ENCODE measurements at places on chromosomes 12 and 14.

DNA sequence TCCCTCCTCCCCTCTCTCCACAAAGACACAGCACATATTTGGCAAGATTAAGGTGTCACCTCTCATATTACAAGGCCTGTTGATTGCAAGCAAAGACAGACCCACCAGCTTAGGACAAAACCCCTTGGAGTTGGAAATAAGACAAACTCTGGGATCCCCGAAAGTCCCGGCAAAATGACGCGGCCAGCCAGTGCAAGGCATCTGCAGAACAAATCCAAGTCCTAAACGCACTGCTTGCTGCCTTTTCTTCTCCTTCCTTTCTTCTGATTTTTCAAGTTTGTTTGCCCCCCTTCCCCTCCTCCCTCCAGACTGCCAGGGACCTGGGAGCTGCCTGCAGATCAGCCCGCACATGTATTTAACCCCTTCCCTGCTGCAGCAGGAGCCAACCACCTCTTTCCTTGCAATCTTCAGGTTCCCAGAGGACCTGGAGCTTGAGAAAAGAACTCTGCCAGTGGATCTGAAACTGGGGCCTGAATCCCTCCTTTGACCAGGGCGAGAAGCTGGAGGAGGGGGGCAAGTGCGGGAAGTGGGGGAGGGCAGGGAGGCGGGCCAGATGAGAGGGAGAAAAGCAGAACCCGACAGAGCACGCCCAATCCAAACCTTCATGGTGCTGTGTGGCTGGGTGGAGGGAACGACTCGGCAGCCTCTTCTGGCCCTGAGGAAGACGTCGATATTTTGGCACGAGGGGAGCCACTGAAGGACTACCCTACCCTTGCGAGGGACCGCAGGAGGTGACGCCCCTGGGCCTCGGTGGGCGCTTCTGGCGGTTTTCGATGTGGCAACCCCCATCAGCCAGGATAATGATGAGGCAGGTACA, 2.0 kb upstream of the NTF3 start:
- DNase-seq: peak; percentile 54

GRCh38 chr12:4555804-4556203, 6.2 kb upstream of the DYRK4 start:
- no peak for DNase-seq

- no peak for DNase-seq
These were observed 11.8 kb upstream of the ATF1 start for GRCh38 chr12:50751948-50752721.

- no peak for DNase-seq
These were observed 5.8 kb downstream of the PHB2 start for GRCh38 chr12:6964605-6965025.

- DNase-seq: no peak
These were observed 18.1 kb downstream of the SUSD6 start for GRCh38 chr14:69629225-69630127.

GRCh38 chr12:15797818-15798217, 8.6 kb upstream of the EPS8 start:
- DNase-seq: no peak

DNA sequence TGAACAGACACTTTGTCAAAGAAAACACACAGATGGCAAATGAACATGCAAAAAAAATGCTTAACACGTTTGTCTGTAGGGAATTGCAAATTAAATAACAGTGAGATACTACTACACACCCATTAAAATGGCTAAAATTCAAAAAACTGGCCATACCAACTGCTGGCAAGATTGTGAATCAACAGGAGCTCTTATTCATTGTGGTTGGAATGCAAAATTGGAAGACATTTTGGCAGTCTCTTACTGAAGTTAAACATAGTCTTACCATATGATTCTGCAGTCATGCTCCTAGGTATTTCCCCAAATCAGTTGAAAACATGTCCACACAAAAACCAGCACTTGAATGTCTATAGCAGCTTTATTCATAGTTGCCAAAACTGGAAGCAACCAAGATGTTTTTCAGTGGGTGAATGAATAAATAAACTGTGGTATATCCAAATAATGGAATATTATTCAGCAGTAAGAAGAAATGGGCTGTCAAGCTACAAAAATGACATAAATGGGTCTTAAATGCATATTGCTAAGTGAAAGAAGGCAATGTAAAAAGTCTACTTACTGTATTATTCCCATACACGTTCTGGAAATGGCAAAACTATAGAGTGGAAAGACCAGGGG, 91.4 kb downstream of the PLEKHA5 start:
- DNase-seq: no peak

GRCh38 chr12:108454539-108455139, 60.4 kb upstream of the FICD start:
- DNase-seq: no peak

DNA sequence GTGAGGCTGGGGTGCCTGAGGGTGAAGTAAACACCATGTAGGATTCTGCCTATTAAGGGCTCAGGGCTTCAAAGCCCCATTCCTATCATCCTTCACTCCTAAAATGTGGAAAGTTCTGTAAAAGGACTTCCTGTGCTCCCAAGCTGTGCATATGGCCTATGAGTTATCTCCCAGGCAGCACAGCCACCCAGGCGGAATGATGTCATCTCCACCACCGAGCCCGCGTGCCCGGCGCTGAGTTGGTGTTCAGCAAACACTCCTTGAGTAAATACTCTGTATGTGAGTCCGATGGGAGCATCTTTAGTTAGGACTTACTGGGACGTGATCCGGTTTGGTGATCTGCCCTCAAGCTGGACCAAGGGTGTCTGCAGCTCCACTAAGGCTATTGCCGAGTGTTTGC, 437.3 kb downstream of the MED13L start:
- DNase-seq: no peak

- peak; percentile 52 for DNase-seq
These were observed 362.7 kb upstream of the SFSWAP start for GRCh38 chr12:131348231-131348630.

GRCh38 chr12:77995436-77996167, 164.9 kb downstream of the NAV3 start:
- DNase-seq: no peak

- no peak for DNase-seq
These were observed 4.7 kb downstream of the CLEC4D start for GRCh38 chr12:8517971-8518370.

DNA sequence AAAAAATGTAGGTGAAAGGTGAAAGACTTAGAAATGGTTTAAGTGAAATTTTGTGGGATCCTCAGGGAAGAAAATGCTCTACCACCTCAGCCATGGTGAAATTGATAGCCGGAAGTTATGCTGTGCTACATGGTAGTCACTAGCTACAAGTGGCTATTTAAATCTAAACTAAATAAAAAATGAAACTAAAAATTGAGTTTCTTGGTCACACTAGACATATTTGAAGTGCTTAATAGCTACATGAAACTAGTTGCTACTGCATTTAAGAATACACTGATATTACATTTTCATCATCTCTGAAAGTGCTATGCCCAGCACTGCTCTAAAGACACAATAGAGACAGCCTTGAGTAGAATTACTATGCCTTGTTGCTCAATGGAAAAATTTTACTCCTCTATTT, 10.3 kb upstream of the SLCO1B3 start:
- no peak for DNase-seq

DNA sequence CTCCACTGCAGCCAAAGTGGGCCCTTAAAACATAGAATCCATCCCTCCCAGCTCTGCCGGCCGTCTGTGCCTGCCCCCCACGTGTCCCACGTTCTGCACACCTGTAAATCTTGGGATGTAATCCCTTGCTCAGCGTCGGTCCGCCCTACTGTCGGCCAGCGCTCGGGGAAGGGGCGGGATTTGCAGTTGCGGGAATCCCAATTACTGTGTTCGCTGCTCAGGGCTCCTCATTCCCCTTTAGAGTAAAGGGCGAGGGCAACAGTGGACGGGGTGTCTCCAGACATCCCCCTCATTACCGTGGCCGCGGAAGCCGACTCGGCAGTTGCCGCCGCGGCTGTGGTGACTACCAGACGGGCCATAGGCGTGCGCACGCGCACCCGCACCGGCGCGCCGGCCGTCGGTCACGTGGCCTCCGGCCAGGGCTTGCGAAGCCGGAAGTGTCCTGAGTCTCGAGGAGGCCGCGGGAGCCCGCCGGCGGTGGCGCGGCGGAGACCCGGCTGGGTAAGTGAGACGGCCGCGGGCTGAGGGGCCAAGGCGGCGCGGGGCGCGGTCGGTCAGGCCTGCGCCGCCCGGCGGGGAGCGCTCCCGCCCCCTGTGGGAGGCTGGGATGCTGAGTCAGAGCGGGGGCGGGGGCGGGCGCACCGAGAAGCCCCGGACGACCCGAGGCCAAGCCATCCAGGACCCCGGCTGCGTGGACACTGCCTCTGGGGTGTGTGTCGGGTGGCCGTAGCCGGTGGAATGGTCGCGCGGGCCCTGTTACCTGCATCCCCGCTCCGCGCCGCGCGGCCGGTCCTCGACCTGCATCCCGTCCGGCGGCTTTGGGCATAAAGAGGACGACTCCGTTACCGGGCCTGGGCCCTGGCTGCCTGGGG, at the start of gene TBK1:
Gene TBK1 (plus strand): TSS at position 434 of the 872 bp plus-strand sequence. CDS start 3,751 bp downstream, outside the sequence.
- DNase-seq: peak; percentile 97

DNA sequence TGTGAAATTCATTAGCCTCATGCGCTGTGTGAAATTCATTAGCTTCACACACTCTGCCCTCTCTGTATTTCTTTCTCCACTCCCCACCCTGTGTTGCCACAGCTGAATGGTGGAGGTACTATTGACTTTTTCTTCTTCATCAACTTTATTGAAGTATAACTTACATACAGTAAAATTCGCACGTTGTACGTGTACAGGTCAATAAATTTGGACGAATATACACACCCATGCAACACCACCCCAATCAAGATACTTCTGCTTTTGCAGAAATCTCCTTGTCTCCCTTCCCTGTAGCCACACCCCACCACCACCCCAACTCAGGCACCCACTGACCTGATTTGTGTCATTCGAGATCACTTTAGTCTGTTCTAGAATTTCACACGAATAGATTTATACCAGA, 51.8 kb downstream of the FBXL14 start:
- DNase-seq: no peak

DNA sequence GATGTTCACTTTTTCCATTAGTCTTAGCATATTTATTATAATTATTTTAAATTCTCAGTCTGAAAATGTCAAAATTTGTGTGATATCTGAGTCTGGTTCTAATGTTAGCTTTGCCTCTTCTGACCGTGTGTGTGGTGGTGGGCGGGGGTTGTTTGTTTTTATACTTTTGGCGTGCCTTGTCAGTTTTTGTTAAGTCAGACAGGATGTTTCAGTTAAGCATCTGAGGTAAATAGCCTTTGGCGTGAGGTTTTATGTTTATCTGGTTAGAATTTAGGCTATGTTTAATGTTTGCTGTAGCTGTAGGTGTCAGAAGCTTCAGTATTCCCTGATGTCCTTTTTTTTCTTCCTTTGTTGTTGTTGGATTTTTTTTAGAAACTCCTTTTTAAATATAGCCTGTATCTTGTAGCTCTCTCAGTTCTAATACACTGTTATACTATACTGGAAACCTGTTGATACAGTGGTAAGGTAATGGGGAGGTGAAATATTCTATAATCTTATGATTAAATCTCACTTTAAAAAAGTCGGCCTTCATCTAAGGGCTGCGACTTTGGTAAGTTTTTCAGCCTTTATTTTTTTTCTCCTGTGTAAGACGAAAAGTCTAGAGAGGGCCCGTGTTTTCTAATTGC, 111.6 kb downstream of the SCAF11 start:
- DNase-seq: no peak

DNA sequence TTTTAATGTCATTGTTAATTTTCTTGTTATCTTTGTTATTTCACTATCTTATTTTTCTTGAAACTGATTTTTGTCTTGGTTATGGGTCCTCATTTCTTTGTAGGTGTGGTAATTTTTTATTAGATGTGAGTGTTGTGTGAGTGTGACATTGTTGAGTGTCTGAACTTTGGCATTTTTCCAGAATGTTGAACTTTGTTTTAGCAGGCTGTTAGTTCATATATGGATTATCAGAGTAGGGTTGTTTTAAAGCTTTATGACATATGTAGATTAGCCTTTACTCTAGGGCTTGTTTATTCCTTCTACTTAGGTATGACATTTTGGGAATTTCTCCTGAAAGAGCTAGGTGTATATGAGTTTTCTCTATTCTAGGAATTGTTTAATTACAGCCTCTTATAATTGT, 103.9 kb downstream of the ARID2 start:
- no peak for DNase-seq

GRCh38 chr14:37196604-37197420, 925 bp upstream of the MIPOL1 start:
- no peak for DNase-seq

DNA sequence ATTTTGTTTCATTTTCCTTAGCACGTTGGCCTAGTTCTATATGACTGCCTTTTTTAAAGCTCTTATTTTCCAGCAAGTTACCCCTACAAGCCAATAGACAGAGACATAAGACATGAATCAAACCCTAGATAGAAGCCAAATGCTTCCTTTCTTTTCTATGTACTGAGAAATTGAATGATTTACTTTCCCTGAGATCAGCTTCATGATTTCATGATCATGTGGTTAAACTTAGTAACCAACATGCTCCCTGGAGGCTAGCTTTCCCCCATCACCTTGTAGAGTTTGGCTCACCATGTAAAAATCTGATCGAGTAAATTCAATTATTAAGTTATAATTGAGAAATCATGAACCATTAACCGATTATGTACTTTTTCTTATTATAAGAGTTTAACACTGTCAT, 148.1 kb upstream of the LRIG3 start:
- DNase-seq: no peak

DNA sequence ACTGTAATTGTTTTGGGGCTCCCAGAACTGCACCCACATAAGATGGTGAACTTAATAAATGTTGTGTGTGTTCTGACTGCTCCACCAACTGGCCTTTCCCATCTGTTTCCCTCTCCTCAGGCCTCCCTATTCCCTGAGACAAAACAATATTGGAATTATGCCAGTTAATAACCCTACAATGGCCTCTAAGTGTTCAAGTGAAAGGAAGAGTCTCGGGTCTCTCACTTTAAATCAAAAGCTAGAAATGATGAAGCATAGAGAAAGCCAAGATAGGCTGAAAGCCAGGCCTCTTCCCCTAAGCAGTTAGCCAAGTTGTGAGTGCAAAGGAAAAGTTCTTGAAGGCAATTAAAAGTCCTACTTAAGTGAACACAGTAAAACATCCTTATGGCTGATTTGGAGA, 13.4 kb downstream of the ACOT6 start:
- DNase-seq: no peak

DNA sequence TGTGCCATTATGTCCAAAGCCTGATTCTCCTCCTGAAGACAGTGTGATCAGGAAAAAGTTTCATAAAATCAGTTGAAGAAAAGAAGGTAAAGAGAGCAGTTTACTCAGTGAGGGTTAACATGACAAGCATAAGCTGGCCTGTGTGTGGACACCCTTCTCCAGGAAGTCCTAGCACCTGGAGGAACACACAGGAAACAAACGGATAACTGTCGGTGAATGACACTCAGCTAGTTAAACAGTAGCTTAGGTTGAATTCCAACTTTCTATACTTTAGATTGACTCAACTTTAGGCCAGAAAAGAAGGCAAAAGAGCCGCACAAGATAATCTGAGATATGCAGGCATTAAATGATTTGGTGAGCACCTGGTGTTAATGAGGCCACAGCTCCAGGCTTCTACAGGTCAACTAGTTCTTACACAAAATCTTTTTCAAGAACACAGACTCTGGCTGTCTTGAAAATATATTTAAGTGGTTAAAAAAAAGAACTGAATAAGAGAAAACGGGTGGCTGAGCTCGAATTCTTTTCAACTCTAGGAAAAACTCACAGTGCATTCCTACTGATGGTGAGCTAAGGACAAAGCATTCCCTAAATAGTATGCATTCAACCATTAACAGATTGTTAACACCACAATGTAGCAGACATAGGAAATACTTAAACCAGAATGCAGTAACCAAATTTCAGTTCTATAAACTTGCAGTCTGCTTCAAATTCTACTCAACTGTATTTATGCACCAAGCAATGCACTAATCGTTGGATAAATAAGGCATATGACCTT, 56.9 kb upstream of the TSPAN8 start:
- DNase-seq: no peak
